ENCODE measurements at places on chromosomes 1 and 21.

- DNase-seq = peak; percentile 3
Observed at GRCh38 chr21:46160657-46160906, 5.2 kb upstream of the FTCD start.

GRCh38 chr1:6151291-6151822, 28.8 kb downstream of the CHD5 start:
- DNase-seq = no peak

DNA sequence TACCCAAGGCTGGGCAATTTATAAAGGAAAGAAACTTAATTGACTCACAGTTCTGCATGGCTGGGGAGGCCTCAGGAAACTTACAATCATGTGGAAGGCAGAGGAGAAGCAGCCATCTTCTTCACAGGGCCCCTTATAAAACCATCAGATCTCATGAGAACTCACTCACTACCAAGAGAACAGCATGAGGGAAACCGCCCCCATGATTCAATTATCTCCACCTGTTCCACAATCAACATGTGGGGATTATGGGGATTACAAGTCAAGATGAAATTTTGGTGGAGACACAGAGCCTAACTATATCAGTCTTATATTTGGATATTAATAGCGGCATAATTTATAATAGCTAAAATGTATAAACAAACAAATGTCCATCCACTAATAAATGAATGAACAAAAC, 1123.7 kb upstream of the NCAM2 start:
- no peak for DNase-seq

DNA sequence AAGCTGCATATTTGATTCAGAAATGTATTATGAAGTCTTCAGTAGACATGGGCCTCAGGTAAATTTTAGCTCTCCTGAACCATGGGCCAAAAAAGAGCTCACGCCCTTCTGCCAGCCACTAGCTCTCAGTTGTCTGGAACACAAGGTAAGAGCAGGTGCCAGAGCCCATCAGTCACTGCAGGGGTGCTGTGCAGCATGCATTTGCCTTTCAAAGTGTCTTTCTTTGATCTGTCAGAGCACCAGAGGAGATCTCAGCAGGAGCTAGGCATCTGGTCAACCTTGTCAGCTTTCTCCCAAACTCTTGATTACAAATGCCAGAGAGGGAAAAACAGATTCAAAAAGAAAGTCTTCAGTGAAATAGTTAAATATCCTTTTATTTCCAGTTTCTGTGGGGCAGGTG, 332.3 kb downstream of the COL11A1 start:
- no peak for DNase-seq

GRCh38 chr21:42302794-42303193, 12.4 kb downstream of the TFF3 start:
- no peak for DNase-seq

DNA sequence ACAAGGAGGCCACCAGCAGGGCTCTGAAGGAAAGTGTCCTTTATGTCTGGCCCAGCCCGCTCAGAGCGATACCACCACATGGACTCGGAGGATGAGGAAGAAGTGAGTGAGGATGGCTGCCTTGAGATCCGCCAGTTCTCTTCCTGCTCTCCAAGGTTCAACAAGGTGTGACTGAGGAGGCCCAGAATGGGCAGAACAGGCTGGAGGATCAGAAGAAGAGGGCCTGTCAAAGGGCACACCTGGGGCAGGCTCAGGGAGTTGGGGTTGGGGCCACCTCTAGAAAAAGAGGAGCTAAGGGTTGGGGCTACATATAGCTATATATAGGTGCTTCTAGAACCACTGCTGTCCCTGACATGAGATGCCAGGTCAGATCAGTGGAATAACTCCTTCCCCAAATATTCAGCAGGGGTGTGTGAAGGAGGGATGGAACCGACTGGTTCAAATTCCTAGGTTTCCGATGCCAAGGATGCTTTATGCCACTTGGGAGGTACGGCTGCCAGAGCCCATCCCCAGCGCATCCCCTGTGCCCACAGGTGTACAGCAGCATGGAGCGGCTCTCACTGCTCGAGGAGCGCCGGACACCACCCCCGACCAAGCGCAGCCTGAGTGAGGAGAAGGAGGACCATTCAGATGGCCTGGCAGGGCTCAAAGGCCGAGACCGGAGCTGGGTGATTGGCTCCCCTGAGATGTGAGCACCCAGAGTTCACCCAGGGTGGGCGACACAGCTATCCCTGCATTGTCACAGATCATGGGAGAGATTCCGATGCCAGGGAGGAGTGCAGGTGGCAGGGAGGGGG, 102.2 kb downstream of the PIK3R3 start:
- DNase-seq = no peak

GRCh38 chr1:15151871-15152270, 1.7 kb upstream of the TMEM51 start:
- DNase-seq = no peak

Data from GM06990 (cell line).